ENCODE measurements at places on chromosomes 3 and 15.
A peak's percentile ranks its signal among the peaks of the same experiment; 100 is the strongest.

GRCh38 chr3:37402351-37402750 is 228.0 kb upstream of the LRRFIP2 start:
- DNase-seq, result no peak

DNA sequence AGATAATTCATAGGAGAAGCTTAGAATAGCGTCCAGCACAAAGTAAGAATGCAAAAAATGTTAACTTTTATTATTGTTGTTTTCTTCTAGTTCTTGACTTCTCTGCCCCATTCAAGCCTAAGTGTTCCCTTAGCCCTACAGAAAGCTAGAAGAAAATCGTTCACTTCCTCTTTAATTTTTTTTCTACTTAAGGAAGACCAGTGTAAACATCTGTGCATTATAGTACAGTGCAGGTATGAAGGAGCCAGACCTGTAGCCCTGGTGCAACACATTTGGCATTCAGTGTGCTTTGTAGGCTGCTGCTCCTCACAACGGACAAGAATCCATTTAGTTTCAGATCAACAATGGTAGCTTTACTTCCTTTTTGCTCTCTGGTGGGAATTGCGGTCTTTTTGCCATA is 127.8 kb upstream of the SLC7A14 start:
- DNase-seq, result no peak

GRCh38 chr15:59296181-59296617 is 76.5 kb downstream of the MYO1E start:
- DNase-seq, result no peak

DNA sequence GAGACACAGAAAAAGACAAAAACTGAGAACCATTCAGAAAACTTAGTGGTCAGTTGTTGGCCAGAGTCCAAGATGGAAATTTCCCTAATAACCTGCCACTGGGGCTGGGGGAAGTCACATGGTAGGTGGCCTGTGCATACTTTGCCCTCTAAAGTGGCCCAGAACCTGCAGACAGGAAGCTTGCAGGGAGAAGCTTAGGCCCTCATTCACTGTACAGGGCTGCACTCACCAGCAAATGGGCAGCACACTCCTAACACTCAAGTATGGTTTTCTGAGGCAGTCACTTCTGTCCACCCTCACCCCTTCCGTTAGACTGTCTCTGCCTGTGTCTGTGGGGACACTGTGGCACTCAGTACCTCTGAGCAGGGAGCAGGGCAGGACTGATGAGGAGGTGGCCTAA is 14.5 kb upstream of the RNU6-1 start:
- no peak for DNase-seq

- no peak for DNase-seq
These were observed 11.1 kb upstream of the ZNF620 start for GRCh38 chr3:40494698-40495097.

DNA sequence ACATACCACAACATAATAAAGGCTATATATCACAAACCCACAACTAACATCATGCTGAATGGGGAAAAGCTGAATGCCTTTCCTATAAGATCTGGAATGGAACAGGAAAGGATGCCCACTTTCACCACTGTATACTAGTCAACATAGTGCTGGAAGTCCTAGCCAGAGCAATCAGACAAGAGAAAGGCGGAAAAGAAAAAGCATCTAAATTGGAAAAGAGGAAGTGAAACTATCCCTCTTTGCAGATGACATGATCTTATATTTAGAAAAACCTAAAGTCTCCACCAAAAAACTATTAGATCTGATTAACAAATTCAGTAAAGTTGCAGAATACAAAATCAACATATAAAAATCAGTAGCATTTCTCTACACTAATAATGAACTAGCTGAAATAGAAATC is 14.6 kb upstream of the PIK3CA start:
- DNase-seq, result no peak

DNA sequence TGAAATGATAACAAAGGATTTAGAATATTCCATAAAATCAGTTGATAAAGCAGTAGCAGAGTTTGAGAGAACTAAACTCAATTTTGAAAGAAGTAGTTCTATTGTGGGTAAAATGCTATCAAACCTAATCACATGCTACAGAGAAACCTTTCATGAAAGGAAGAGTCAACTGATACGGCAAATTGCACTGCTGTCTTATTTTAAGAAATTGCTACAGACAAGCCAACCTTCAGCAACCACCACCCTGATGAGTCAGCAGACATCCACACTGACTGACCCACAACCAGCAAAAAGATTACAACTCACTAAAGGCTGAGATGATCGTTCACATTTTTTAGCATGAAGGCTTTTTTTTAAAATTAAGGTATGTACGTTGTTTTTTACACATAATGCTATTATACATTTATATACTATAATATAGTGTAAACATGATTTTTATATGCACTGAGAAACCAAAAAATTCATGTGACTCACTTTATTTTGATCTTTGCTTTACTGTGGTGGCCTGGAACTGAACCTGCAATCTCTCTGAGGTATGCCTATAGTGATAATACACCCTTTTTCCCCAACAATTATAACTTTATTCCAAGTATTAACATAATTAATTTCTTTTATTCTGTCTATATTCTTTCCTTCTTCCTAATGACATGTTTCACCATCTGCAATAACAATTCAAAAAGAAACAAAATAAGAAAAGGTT is 109.9 kb downstream of the TBC1D5 start:
- no peak for DNase-seq

- no peak for DNase-seq
These were observed 14.5 kb downstream of the EMC4 start for GRCh38 chr15:34239151-34239808.

- DNase-seq, result no peak
These were observed 19.4 kb upstream of the CA12 start for GRCh38 chr15:63401078-63401477.

GRCh38 chr3:50226888-50227389 is 9.1 kb upstream of the GNAI2 start:
- DNase-seq, result peak; percentile 59

DNA sequence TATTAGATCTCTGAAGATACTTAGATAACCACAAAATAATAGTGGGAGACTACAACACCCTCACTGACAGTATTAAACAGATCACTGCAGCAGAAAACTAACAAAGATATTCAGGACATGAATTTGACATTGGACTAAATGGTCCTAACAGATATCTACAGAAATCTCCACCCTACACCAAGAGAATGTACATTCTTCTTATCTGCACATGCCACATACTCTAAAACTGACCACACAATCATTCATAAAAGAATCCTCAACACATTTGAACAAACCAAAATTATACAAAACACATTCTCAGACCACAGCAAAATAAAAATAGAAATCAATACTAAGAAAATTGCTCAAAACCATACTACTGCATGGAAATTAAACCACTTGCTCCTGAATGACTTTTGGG is 116.3 kb downstream of the DTWD1 start:
- DNase-seq, result no peak

DNA sequence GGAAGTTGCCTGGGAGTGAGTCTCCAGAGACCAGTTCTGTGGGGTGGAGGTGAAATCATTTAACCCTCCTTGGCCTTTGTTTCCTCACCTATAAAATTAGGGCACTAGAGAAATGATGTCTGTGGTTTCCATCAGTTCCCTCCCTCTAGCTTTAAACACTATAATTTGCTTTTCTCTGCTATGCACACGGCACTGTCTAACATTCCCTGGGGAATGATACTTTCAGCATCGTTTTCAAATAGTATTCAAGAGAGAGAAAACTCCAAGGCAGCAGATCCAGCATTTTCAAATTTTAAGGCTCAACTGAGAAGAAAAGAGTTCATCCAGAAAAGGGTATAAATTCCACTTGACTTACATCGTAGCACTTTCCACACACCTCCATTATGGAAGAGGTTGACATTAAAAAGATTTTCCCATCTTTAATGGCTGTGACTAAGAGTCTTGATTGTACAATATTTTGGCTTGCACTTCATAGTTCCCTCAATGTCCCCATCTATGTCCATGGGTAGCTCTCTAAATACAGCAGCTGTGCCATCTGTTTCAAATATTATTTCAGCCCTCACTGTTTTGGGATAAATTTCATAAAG is 137.7 kb upstream of the ZPLD1 start:
- DNase-seq, result no peak

GRCh38 chr3:72080095-72080494 is 295.1 kb upstream of the PROK2 start:
- no peak for DNase-seq

GRCh38 chr3:20103731-20104130 is 63.5 kb downstream of the KAT2B start:
- DNase-seq, result no peak

DNA sequence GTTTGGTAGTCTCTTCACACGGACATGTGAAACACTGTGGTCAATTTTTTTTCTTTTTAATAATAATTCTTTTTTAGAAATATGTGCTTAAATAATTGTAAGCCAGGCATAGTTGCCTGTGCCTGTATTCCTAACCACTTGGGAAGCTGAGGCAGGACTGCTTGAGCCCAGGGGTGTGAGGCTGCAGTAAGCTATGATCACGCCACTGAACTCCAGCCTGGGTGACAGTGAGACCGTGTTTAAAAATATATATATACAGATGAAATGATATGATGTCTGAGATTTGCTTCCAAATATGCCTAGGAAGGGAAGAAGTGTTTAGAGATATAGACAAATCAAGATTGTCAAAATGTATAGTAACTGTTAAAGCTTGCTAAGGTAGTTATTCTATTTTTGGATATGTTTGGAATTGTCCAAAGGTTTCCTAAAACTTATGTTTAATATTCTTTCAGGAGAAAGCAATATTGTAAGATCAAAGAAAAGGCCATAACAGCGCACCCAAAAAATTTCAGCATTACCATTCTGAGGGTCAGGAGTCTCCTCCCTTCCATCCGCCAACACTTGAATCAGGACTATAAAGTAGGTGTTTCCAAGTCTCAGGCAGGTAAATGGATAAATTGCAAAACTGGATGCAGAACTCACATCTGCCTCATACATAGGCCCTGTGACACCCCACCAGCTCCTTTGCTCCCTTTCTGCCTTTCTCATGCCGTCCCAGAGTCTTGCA is 532 bp upstream of the SELENOT start:
- DNase-seq, result no peak

DNA sequence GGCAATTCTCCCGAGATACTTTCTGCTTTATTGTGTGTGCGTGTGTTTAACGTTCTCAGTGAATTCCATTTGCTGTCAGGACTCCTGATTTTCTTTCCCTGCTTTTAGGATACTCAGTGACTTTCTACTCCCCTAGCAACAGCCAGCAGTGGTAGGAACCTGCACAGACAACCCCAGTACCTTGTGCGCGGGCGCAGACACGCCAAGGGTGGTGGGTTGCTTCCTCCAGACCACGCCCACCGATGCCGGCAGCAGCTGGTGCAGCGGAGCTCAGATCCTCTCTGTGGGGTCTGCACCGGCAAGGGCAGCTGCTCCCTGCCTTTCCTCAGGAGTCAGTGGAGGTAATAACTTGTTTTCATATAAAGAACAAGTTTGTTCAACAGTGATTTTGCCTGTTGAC is 225.1 kb upstream of the NDN start:
- no peak for DNase-seq

DNA sequence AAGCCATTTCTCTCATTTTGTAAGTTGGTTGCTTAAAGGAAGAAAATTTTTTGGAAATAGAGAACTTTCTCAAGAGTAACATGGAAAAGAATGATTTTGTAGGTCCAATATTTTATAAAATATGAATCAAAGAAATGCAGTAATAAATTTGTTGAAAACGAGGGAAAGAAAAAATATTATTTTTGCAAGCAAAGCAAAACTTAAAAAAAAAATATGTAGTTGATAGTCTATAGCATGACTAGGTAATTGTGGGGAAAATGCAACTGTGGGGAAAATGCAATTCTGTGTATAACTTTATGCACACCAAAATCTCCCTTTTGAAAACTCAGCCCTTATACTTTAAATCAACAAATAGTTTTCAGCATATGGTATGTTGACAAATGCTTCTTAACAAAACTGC is 604.0 kb upstream of the AGTR1 start:
- no peak for DNase-seq

DNA sequence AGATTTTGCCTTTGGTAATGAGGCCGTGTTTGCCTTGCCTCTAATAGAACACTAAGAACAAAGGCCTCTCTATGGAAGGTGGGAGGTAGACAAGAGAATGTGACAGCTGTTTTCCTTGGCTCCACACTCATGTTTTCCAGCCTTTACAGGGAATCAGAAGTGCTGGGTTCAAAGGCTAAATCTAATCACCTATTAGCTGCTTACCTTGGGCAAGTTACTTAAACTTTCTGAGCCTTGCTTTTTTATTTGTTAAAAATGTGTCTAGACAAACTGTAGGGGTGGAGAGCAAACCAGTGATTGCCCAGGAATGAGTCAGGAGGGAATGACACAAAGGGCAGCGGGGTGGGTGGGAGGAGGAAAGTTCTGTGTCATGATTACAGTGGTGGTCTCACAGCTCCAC is 179.0 kb downstream of the P3H2 start:
- DNase-seq, result no peak

DNA sequence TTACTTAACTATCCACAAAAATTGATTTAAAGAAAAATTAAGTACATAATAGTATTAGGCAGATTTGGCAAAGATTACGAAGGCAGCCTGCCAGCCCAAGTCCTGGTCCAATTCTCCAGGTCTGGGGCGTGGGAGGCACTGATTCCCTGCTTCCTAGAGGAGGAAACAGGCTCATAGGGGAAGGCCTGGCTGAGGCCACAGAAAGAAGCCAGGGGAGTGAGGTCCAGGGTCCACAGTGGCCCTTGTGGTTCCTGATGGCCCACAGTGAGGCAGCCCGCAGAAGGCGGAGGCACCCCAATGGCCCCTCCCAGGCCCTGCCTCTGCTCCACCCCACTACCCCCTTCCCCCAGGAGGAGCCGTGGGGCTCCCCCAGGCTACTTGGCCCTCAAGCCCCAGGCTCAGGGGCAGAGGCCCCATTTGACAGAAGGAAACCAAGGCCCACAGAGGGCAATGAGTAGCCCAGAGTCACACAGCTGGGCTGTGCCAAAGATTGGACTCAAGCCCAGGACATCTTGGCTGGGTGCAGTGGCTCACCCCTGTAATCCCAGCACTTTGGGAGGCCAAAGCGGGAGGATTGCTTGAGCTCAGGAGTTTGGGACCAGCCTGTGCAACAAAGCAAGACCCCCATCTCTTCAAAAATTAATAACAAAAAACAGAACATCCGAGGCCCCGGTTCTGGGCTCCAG is 21.0 kb downstream of the H1-8 start:
- no peak for DNase-seq

All from NCI-H345 (cell line).